ENCODE measurements at places on chromosomes 3 and 15.

- DNase-seq = peak; percentile 37
Measured at GRCh38 chr3:128274837-128275236, 121.6 kb downstream of the EEFSEC start.

DNA sequence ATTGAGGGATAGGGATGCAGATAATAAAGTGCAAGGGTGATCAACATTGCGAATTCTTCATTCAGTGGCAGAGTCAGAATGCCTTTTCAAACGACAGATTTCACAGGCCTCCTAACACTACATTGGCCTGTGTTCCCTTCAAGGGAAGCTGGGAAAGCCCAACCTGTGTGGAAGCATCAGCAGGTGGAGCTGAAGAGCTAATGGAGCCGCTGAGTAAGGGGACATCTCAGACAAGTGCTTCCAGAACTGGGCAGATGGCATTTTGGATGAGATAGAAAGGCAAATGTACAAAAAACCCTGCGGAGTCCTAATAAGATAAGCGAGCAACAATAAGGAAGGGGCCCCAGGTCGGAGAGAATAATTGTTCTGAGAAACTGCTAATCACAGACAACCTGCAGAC, 8.5 kb upstream of the SLC24A5 start:
- no peak for DNase-seq

DNA sequence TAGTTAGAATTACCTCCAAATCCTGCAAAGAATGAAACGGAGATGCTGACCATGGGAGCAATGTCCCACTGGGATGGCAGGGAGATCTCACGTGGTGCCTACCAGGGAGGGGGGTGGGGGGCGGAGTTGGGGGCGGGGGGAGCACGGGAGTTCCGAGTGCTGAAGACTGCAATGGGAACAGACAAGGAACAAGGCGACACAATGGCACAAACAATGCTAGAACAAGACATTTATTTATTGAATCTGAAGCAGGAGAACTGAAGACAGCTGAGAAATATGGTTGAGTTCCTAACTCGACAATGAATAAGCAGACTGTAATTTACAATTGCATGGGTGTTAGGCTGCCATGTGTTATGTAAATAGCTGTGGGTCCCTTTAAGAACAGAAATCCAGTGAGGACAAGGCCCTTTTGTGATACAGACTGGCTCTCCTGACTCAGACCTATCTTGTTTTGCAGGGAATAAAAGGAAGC, 91.2 kb downstream of the AQP9 start:
- DNase-seq = no peak

- no peak for DNase-seq
Measured at GRCh38 chr3:42440924-42441323, 30.5 kb upstream of the LYZL4 start.

DNA sequence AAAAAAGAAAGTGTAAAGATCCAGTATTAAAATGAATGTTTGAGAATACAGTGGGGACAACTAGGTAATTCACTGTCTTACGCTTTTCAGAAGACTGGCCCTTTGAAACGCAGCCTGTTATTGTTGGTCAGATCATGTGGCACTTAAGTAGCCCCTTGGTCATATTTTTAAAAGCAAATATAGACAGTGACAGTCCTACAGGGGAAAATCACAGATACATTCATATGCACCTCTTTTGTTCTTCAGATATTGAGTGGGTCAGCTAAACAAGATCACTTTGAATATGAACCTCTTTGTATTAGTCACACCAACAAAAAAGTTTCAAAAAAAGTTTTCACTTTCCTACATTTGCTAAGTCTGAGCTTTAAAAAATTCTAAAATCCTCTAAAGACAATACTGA, 36.0 kb downstream of the TIGIT start:
- DNase-seq = no peak

Data from left forelimb (tissue), 1 donor.